ENCODE measurements at places on chromosomes 1 and 21.

DNA sequence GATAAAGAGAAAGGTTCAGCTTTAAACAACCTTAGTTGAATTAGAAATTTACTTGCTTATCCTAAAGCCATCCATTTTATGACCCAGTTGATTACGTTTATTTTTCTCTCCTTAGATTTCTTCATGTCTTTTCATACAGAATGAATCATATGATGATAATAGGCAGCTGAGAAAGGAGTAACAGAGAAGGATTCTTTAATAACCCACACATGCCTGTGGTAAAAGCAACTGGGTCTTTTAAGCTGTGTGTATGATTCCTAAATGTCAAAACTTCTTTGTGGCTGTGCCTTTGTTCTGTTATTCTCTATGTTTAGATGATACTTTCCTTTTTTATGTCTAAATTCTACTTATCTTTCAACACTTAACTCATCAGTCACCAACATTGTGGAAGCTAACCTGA is 626.5 kb downstream of the NCAM2 start:
- DNase-seq: no peak

DNA sequence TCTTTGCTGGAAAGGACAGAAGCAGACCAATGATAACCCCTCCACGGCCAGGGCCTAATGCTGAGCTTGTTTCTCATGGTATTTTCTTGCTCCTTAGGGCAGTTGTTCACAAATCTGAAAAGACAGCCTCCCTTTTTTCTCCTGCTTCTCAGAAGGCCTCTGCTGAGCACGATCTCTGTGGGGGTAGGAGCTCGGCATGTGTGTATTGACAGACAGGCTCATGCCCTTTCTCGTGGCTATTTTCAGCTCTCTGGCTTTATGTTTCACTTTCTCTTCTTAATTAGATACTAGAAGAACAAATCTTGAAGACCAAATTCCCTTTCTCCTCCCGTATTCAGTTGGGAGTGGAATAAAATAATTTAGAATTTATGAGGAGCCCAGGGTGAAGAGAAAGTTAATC is 768 bp upstream of the RIIAD1 start:
- no peak for DNase-seq

DNA sequence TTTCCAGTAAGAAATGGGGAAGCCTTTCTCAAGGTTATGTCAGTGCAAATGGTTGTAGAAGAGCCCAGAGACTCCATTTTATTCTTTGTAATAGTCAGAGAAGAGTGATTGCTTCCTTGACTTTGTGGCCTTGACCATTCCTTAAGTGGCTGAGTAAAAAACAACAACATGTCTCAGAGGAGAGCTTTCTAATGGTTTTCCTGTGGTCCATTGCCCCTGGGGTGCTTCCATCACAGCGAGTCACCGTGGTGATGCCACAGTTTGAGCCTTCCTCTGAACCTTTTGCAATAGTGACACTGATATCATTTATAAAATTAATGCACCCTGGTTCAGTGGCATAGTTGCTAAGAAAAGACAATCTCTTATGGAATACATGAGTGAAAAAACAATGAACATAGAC is 38.6 kb downstream of the PAPPA2 start:
- DNase-seq: no peak

GRCh38 chr1:34896612-34897011 is 32.8 kb downstream of the DLGAP3 start:
- DNase-seq: no peak

Measured in neural progenitor cell (in vitro differentiated cells).